ENCODE measurements at places on chromosomes 6 and 20.

GRCh38 chr6:151096255-151096612 lies 143.5 kb upstream of the AKAP12 start:
- DNase-seq = peak; percentile 37

DNA sequence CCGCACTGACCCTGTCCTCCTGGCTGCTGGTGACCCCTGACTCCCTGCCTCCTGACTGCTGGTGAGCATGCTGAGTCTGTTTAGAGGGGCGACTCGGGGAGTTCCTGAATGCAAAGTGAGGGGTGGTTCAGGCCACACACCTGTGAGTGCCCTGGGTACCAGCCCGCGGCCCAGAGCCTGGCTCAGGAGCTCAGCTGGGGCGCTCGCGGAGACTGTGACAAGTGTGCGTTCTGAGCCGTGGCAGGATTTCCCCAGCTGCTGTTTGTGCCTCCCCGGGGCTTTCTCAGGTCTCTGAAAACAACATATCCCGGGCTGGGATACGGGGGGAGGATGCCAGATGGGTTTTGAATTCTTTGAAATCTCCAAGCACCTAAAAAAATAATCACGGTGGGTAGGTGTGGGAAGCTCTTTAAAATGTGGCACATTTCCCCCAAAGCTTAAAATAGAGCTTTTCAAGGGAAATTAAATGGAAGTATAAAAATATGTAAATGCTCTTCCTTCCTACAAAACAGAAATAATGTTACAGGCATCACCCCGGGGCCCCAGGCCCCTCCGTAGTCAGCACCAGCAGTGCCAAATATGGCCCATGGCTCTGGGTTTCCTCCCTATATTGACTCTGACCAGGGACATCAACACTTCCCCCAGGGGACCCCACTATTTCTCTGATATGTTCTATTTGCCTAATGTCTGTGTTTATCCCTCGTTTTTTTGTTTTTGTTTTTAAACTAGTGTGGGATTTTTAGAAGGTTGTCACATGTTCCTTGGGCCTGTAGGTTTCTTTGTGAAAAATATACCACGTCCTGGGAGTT lies 49.9 kb upstream of the TAGAP start:
- no peak for DNase-seq

DNA sequence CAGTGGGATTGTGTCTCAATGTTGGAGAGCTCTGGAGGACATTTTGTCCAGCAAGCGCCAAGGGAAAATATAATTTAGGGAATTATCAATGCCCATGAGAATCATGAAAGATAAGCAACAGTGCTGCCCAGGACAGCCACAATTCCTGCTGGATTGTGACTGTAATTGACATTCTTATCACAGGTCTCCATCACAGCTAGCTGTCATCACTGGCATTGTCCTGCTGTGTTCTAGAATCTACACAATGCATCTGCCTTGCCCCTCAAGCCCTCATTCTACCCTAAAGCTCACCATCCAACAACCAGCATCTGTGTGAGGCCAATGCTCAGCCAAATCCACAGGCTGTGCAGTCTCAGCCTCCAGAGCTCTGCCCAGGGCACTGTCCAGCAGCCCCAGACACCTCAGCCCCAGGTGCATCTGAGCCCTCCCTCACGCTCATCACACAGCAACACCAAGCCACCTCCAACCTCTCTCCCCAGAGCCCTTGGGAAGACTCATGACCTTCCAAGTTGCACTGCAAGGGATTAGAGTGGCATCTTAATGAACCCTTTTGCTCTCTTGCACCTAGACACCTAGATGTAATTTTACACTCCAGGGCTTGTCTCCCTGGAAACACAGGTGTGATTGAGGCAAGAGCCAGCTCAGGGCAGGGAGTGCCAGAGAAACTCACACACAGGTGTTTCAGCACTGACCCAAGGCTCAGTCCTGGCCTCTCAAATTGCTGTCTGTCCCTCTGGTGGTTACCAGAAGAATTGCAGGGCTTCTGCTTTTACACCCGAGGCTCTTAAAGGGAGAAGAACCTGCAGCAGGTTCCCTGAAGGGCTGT lies 85.2 kb upstream of the PHACTR3 start:
- no peak for DNase-seq

- peak; percentile 48 for DNase-seq
Measured at GRCh38 chr6:80508885-80509630, 402.6 kb downstream of the BCKDHB start.

- no peak for DNase-seq
Measured at GRCh38 chr20:48217190-48217589, 431.9 kb upstream of the SULF2 start.

DNA sequence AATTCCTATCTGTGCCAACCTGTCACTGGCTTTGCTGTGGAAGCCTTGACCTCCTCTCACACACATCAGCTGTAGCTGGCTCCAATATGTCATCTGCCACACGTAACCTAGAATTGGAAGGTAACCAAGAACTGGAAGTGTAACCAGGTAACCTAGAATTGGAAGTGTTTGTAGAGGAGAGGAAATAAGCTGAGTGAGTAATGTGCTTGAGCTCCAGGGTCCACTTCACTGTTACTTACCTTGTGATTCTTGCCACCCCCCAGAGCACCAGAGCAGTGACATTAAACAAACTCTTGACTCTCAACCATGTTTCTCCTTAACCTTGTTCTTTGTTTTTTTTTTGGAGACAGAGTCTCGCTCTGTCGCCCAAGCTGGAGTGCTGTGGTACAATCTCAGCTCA lies 350.5 kb downstream of the NRN1 start:
- DNase-seq = no peak

DNA sequence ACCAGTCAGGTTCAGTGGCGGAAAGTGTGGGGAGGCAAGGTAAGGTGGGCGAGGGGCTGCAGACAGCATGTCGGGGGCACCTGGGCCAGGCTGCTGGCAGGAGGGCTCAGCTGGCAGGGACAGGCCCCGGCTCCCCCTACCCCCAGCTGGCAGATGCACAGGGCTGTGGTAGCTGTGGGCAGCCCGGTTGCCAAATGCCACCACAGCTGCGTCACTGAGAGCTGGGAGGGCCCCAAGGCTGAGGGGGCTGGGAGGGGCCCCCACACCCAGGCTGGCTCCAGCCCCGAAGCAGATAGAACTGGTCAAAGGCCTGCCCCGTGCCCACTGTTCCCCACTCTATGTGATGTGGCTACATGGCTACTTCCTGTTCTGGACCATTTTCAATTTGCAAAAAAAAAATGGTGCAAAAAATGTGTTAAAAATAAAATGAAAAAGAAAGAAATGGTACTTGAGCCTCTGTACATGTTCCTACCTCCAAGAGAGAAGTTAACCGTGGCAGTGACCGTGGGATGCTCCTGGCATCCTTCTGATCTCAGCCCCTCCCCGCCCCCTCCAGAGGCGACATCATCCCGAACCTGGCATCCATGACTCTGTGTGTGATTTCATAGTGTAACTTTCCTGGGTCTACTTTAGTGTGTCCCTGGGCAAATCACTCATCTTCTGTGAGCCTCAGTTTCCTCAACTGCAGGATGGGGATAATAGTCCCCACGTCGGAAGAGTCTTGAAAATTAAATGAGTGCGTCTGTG lies 64.4 kb downstream of the UBE2V1 start:
- DNase-seq = no peak

GRCh38 chr6:170368544-170368943 lies 62.0 kb downstream of the FAM120B start:
- DNase-seq = no peak

DNA sequence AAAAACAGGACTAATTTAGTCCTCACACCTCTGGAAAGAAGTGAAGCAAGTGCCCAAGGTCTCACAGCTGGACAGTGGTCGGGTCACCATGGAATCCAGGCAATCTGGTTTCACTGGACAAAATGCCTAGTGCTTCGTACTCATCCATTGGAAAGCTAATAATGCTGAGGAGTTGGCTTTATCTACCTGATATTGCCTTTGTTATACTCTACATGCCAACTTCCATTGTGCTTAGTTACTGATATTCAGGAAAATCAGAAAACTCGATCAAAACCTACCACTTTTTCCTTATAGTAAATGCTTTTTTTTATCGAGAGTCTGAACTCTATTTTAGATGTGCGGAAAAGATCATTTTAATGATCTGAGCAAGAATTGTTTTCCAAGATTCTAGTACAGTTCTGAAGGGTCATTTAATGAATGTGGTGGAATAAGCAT lies 966 bp downstream of the CFAP206 start:
- no peak for DNase-seq

DNA sequence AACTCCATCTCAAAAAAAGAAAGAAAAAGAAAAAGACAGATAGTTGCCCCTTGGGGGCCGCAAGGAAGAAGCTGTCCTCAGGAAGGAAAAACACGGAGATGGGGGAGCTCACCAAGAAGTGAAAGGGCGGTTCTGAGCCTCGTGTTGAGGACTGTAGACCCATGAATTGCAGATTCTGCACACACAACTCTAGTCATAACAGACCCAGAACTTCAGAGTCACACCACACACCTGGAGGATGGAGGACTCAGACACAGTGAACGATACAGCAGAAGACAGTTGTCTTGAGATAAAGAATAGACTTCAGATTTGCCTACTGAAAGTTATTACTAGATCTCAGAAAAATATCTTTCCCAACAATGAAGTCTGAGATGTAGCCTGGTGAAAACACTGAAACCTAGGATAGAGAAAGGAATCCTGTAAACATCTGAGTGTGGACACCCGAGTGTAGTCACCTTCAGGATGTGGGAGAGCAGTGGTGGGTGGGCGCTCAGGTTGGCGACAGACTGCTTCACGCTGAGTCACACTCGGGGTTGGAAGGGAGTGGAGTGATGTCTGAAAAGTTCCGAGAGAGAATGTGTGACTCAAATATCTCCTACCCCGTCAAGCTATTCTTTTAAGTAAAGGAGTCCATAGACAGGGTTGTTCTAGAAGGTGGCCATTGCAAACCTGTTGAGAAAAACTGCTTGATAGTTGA lies 88.1 kb downstream of the MAP3K4 start:
- DNase-seq = peak; percentile 77

GRCh38 chr6:141199074-141199473 lies 933.7 kb upstream of the GJE1 start:
- peak; percentile 17 for DNase-seq

GRCh38 chr6:165184192-165184979 lies 125.0 kb downstream of the C6orf118 start:
- peak; percentile 49 for DNase-seq

DNA sequence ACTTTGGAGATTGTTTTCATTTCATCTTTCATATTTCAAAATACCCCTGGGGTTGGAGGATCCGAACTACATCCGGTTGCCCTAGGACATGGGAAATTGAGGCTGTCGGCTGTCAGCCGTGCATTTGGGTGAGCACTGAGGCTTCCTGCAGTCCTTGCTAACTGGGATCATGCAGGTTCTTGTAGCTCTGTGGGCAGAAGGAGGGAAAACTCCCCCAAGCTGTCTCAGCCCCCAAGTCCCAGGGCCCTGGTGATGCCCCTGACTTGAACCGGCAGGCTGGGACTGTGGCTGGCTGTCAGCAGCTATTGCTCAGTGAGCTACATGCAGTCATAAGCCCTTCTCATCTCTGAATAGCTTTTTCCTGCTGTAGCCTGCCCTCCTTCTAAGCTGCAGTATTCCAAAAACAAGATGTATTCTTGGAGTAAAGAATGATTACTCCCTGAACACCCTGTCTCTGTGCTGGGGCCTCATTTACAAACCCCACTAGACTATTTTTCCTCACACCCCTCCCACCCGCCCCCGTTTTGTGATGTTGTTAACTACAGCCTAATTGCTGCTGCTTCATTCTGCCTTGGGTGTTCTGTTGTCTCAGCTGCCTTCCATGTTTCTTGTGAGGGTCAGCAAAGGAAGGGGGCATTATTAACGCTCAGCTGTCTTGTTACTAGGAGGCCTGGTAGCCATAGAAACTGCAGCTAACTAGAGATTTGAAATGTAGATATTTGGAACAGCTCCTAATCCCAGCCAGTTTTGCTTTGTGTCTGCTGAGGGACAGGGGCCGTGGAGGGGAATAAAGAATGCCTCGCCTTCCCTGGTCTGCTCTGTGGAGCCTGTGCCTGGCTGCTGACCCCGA lies 18.1 kb downstream of the MTRES1 start:
- no peak for DNase-seq

DNA sequence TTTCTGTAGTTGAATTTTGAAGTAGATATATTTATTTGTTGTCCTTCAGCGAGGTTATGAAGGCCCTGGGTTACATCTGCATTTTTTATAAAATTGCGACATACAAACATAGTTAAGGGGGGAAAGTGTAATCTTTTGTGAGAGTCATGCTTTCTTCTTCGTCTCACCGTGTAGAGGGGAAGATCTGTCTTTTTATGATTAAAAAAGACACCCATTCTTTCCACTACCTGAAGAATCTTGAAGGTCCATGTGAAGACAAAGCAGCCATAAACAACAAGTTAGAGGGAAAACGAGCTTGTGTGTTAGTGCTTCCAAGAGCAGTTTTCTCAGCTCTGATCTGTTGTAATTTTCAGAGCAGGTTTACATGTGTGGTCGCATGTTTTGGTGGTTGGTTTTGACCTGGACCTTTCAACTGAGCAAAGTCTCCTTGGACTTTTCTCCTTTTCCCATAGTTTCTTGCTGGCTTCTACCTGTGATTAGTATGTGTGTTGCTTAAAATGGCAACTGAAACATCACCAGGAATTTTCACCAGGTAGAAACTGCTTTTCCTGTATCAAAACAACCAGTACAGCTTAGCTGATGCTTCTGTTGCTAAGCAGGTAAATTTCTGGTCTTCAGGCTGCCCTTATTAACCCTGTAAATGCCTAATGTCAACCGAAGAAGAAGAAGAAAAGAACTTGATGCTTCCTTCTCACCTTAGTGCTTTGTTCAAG lies 37.3 kb downstream of the RREB1 start:
- no peak for DNase-seq

- no peak for DNase-seq
Measured at GRCh38 chr6:157284738-157285421, 38.4 kb downstream of the TMEM242 start.

DNA sequence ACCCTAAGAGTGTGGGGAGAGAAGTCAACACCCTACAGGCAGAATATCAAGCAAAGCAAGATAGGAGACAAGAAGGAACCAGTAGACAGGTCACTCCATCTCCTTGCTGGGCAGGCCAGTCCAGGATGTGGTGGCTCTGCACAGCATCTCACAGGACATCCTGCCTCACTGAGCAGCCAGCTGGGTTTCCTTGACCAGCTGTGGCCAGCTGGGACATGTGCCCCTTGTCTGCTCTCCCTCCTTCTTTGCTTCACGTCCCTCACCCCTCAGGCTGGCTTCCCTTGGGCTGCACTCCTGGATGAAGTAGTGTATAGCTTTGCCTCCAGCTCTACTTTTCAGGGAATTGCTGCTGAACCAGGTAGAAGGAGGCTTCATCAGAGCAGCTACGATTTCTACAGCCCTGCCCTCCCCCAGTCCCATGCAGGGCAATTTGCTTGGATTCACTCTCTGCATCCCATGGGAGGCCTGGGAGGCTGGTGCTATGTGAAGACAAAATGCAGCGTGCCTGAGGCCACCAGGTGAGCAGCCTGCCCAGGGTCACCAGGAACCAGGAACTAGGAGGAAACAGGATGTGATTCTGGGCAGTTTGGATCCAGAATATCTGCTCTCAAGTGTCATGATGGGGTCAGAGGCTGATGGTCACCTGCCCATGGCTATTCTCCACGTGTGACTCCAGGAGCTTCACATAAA lies 110.0 kb upstream of the PMEPA1 start:
- no peak for DNase-seq

DNA sequence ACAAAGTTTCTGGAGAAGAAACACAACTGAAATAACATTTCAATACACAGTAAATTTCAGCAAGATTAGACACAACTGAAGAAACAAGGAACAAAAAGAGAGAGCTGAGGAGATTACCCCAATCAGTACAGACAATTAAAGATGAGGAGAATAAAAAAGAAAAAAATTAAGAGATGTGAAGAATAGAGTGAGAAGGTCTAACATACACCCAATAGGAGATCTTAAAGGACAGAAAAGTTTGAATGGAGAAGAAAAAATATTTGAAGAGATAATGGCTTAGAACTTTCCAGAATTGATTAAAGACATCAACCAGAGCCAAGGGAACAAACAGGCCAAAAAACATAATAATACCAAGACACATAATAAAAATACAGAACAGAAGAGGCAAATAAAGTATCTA lies 116.4 kb downstream of the HUS1B start:
- no peak for DNase-seq

Data from skeletal muscle cell (primary cell).